ENCODE measurements at places on chromosomes 2 and 18.

- H3K4me1 ChIP-seq = no peaks in the 10 kb centered on the region
- no peak for DNase-seq
- no peaks in the 10 kb centered on the region for H3K27me3 ChIP-seq
- no peak overlapping the region for H3K4me3 ChIP-seq
- no peaks in the 10 kb centered on the region for H3K36me3 ChIP-seq
- H3K27ac ChIP-seq = no peak overlapping the region
These were observed 220.1 kb upstream of the CTAGE1 start for GRCh38 chr18:22637787-22638186.

- no peak overlapping the region for H3K27ac ChIP-seq
- H3K27me3 ChIP-seq = no peaks in the 10 kb centered on the region
- H3K4me3 ChIP-seq = no peak overlapping the region
- DNase-seq = no peak
These were observed 107.0 kb downstream of the ACTR3 start for GRCh38 chr2:113996671-113997594.

DNA sequence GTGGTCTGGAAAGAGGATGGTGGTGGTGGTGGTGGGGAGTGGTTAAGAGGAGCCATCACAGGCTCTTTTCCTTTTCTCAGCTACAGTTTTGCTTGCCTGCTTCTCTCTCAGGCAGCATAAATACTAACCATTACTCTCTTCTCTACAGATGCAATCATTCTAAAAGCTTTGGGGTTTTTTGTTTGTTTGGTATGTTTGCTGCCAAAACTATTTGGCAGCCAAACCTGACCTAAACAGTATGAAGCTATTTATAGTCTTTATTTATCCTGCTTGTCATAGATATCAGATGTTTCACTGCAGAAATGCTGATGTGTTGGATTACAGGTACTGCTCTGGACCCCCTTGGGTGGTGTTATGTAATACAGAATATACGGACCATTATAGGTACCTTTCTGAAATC lies 15.3 kb downstream of the SIX3 start:
- peaks cover 56% of the 10 kb centered on the region for H3K27me3 ChIP-seq
- peaks cover 10% of the 10 kb centered on the region for H3K4me1 ChIP-seq
- no peaks in the 10 kb centered on the region for H3K36me3 ChIP-seq
- no peak for DNase-seq
- no peak overlapping the region for H3K4me3 ChIP-seq

GRCh38 chr2:120182019-120182560 lies 41.1 kb downstream of the TMEM185B start:
- H3K36me3 ChIP-seq = peaks cover 7% of the 10 kb centered on the region
- no peaks in the 10 kb centered on the region for H3K27me3 ChIP-seq
- peaks cover 6% of the 10 kb centered on the region for H3K4me1 ChIP-seq
- DNase-seq = no peak

- no peaks in the 10 kb centered on the region for H3K27me3 ChIP-seq
- H3K4me3 ChIP-seq = no peak overlapping the region
- H3K36me3 ChIP-seq = no peaks in the 10 kb centered on the region
- H3K27ac ChIP-seq = no peak overlapping the region
- DNase-seq = no peak
These were observed 166.7 kb upstream of the ZNF521 start for GRCh38 chr18:25518716-25519053.

DNA sequence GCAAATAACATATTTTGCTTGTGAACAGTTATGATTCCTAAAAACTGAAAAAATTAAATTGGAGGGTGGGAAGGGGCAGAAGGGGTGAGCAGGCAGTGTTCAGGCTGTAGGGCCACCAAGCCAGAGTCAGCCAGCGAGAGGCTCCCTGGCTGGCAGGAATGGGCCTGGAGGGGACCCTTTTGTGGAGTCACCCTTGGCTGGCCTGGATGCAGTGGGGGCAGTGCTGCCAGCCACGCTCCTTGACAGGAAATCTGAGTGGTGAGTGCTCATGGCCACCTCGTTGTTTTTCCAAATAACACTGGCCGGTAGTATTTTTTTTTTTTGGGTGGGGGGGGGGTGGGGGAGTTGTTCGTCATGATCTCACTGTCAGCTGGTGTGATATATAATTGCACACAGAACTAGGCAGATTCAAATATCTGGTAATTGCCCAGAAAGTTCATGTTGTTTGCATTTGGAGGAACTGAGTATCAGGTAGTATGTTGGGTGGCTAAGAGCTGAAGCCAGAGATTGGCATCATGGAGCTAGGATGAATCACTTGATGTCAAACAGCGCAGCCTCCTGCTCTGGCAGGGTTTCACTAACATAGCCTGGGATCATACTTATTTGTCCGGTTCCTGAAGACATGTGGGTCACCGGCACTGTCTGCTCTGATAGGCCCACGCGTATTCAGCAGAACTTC lies 160.0 kb downstream of the PTGR3 start:
- peaks cover 2% of the 10 kb centered on the region for H3K4me1 ChIP-seq
- DNase-seq = no peak
- H3K36me3 ChIP-seq = no peaks in the 10 kb centered on the region
- no peak overlapping the region for H3K4me3 ChIP-seq
- no peak overlapping the region for H3K27ac ChIP-seq

DNA sequence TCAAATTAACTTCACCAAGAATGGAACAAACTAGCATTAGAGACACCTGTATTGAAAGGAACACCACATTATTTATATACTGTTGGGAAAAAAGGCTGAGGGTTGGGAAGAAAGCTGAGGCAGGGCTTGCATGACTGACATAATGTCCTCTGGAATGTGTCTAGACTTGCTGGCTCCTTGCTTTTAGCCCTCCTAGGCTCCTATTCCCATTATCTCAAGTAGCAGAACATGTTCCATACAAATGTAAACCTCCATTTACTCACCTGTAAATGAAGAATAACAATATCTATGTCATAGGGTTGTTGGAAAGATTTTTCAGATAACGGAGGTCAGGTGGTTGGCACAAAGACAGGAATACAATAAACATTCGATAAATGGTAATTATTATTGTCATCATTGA lies 976 bp upstream of the ACADL start:
- H3K36me3 ChIP-seq = no peaks in the 10 kb centered on the region
- H3K4me1 ChIP-seq = no peaks in the 10 kb centered on the region
- H3K27me3 ChIP-seq = no peaks in the 10 kb centered on the region
- no peak overlapping the region for H3K27ac ChIP-seq

GRCh38 chr2:25632396-25632795 lies 41.0 kb downstream of the DTNB start:
- no peaks in the 10 kb centered on the region for H3K27me3 ChIP-seq
- no peak for DNase-seq
- no peak overlapping the region for H3K27ac ChIP-seq
- H3K36me3 ChIP-seq = peaks cover 8% of the 10 kb centered on the region
- no peaks in the 10 kb centered on the region for H3K4me1 ChIP-seq

- no peak overlapping the region for H3K27ac ChIP-seq
- H3K36me3 ChIP-seq = no peaks in the 10 kb centered on the region
- H3K4me3 ChIP-seq = no peak overlapping the region
- H3K4me1 ChIP-seq = no peaks in the 10 kb centered on the region
- no peaks in the 10 kb centered on the region for H3K27me3 ChIP-seq
These were observed 39.4 kb upstream of the SH3BP4 start for GRCh38 chr2:234912437-234912836.

DNA sequence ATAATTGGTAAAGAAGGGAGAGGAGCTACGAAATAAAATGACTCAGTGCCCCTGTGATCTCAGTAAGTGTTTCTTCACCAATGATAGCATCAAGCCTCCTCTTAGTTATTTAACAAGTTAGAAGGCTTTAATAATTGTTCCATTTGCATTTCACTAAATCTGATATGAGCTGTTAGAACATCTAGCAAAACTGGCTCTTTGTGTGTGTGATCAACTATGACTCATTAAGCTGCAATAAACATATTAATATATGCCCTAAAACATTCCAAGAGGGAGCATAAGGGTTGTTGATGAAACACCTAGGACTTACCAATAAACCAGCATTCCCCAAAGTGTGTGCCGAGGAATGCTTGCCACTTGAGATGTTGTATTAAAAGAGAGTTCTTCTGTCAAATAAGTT lies 115.2 kb downstream of the OSBPL6 start:
- no peaks in the 10 kb centered on the region for H3K36me3 ChIP-seq
- no peak overlapping the region for H3K4me3 ChIP-seq
- H3K27me3 ChIP-seq = no peaks in the 10 kb centered on the region
- H3K27ac ChIP-seq = no peak overlapping the region
- H3K4me1 ChIP-seq = no peaks in the 10 kb centered on the region

GRCh38 chr2:64853894-64854293 lies 135.3 kb upstream of the SLC1A4 start:
- H3K4me1 ChIP-seq = peaks cover 11% of the 10 kb centered on the region
- no peaks in the 10 kb centered on the region for H3K36me3 ChIP-seq
- H3K4me3 ChIP-seq = no peak overlapping the region
- DNase-seq = no peak
- H3K27me3 ChIP-seq = no peaks in the 10 kb centered on the region

DNA sequence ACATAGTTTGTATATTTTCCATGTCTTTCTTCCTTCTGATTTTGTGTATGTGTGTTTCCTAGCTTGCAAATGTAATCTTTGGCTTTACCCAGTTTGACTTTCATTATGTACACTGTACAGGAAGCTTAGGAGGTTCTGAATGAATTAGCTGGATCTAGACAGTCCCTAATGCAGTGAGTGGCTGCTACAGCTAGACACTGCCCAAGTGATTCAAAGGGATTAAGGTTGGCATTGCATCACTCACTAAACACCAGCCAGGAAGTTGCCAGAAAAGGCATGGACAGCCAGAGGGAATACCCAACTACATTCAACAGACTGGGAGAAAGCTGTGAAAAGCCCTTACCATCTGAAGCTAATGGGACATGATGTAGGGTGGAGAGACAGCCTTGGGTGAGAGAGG lies 316.0 kb upstream of the MEX3C start:
- H3K36me3 ChIP-seq = no peaks in the 10 kb centered on the region
- no peaks in the 10 kb centered on the region for H3K4me1 ChIP-seq
- no peak for DNase-seq
- no peak overlapping the region for H3K4me3 ChIP-seq
- H3K27me3 ChIP-seq = no peaks in the 10 kb centered on the region

- H3K36me3 ChIP-seq = no peaks in the 10 kb centered on the region
- no peaks in the 10 kb centered on the region for H3K27me3 ChIP-seq
- no peak for DNase-seq
- H3K4me1 ChIP-seq = no peaks in the 10 kb centered on the region
These were observed 45.6 kb downstream of the GPR39 start for GRCh38 chr2:132462236-132462635.

GRCh38 chr2:65932571-65932970 lies 500.2 kb upstream of the SPRED2 start:
- H3K27me3 ChIP-seq = no peaks in the 10 kb centered on the region
- no peak overlapping the region for H3K4me3 ChIP-seq
- H3K36me3 ChIP-seq = no peaks in the 10 kb centered on the region
- no peak overlapping the region for H3K27ac ChIP-seq
- DNase-seq = no peak
- no peaks in the 10 kb centered on the region for H3K4me1 ChIP-seq

DNA sequence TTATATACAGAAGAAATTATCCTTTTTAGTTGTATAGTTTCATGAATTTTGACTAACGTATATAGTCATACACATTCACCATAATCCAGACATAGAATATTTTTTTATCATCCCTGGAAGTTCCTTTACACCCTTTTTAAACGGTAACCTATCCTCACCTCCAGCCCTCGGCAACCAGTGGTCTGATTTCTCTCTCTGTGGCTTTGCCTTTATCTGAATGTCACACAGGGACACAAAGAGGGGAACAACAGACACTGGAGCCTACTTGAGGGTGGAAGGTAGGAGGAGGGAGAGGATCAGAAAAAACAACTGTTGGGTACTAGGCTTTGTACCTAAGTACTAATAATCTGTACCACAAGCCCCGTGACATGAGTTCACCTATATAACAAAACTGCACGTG lies 191.9 kb downstream of the MC4R start:
- H3K4me1 ChIP-seq = no peaks in the 10 kb centered on the region
- no peak overlapping the region for H3K4me3 ChIP-seq
- DNase-seq = no peak
- H3K27me3 ChIP-seq = no peaks in the 10 kb centered on the region
- no peak overlapping the region for H3K27ac ChIP-seq

- H3K27ac ChIP-seq = no peak overlapping the region
- no peak for DNase-seq
- H3K4me1 ChIP-seq = peaks cover 4% of the 10 kb centered on the region
These were observed 170.6 kb downstream of the METTL4 start for GRCh38 chr18:2400701-2401196.

DNA sequence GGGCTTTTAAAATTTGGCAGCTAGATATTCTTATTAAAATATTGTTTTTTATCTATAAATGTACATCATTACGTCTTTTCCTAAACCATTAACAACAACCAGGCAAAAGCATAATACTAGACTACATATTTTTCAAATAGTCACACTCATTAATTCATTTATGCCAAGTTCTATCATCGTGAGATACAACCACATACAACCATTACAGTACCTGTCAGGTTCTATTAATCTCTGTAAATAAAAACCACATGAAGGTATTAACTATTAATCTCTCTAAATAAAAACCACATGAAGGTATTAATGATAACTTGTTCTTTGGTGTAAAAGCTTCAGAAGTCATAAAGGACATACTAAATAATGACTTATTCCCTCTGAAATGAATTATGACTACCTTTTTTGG lies 432.7 kb downstream of the TMX3 start:
- no peaks in the 10 kb centered on the region for H3K36me3 ChIP-seq
- DNase-seq = no peak
- no peaks in the 10 kb centered on the region for H3K4me1 ChIP-seq
- H3K4me3 ChIP-seq = no peak overlapping the region
- no peaks in the 10 kb centered on the region for H3K27me3 ChIP-seq

DNA sequence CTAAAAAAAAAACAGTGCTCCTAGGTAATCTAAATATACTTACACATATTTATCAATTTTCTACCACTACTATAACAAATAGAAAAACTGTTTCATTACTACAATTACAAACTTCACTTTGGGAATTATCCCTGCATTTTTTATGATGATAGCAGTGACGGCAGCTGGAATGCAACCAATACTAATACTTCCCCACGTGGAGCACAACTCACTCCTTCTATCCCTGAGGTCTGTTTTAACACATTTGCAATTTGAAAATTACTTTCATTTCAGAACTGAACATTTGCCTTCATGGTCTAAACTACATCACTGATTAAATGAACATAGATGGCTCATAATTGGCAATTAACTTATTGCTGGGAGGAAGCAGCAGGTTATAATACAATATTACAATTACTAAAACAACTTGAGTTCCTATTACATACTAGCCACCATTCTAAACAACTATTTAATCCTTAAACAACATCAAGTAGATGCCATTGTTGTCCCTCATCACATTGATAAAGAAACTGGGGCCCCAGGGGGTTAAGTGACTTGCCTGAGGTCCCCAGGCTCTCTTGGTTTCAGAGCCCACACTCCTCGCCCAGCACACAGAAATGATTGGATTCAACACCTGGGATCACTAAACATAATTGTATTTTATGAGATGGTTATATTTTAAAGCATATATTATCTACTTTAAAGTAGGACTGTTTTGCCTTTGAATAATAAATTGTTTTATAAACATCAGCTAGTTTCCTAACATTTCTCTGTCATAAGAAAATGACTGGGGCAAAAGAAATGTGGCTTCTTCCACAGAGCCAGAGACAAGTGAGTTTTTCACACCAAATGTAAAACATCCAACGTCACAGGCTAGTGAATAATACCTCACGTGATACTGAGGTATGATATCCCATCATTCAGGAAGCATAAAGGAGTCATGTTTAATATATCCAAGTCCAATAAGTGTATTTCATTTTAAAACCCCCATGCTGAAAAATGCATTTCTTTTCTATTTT lies 6.2 kb downstream of the COLEC12 start:
- H3K4me1 ChIP-seq = peaks cover 2% of the 10 kb centered on the region
- H3K4me3 ChIP-seq = no peak overlapping the region
- H3K36me3 ChIP-seq = no peaks in the 10 kb centered on the region
- DNase-seq = no peak

- H3K27me3 ChIP-seq = no peaks in the 10 kb centered on the region
- H3K36me3 ChIP-seq = peaks cover 2% of the 10 kb centered on the region
- H3K4me1 ChIP-seq = peaks cover 4% of the 10 kb centered on the region
- H3K27ac ChIP-seq = no peak overlapping the region
These were observed 305.4 kb downstream of the LPIN1 start for GRCh38 chr2:12051831-12052230.

Data from neuronal stem cell (in vitro differentiated cells).